IPS-NIHi11 (cell line): ENCODE measurements at places on chromosomes 6 and 20.

DNA sequence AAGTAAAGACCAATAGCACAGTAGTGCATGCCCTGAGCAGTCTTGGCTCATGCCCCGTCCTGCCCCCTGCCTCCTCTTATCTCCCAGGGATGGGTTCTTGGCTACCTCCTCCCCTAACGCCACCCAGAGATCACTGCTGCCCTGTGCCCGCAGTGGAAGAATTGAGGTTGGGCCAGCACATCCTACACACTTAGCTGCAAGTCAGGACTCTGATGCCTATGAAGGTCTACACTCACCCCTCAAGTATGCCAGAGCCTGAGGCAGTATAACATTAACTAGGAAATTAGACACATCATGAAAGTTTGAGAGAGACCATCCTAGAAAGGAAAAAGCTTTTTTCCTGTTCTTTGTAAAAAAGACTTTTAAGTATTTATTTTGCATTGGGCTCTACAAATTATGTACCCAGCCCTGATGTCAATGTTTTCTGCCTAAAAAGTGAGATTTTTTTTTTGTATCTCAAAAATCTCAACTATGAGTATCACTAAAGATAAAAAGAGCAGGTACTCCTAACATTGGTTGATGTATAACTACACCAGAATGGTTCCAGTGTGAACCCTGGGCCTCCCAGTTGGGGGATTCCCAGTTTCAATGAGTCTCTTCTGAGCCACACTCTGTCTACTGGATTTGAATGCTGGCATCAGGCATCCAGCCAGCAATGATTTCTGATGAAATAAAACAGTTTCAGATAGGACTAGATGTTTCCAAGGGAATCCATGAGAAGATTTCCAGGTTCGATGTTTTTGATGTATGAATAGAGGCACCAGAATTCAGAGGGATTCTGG is 115.4 kb downstream of the ISM1 start:
- no peak for DNase-seq

DNA sequence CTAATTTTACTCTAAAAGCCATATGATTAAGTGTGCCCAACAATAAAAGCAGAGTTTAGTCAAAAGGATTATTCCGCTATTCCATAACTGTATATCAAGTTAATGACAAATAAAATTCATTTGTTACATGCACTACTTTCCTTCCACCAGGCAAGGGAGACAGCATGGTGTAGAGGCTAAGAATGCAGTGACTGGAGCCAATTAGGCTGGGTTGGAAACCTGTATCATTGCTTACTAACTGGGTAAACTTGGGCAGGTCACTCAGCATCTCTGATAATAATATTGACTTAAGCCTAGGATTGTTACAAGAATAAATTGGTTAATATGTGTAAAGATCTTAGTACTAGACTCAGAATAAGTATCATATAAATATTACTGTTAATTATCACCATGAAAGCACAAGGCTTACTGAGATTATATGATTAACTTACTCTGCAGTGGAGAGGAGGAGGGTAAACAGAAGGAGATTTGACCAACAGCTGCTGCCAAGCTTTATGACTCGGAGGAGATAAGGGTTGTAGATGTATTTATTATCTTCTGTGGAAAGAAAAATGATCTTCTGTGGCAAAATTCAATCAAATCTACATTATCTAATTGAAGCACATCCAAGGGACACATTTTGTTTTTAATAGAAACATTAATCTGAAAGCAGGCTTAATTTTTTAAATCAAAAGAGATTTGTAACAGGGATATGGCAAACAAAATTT is 1459.9 kb downstream of the GRIK2 start:
- no peak for DNase-seq

- no peak for DNase-seq
Measured at GRCh38 chr6:66849843-66850242, 1142.8 kb upstream of the EYS start.

DNA sequence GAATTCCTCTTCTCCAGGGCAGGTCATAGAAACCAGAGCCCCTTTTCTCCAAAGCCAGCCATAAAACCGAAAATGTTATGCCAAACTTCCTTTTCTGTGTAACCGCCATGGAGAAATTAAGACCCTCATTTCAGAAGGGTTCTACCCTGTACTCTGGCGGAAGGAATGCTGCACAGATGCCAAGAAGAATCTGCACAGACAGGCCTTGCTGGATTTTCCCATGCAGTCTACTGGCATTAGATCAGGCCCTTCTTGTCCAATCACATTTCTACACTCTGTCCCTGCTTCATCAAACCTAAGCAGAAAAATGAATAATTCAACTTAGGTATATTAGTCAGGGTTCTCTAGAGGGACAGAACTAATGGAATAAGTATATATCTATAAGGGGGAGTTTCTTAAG is 43.2 kb upstream of the MC3R start:
- DNase-seq = no peak

DNA sequence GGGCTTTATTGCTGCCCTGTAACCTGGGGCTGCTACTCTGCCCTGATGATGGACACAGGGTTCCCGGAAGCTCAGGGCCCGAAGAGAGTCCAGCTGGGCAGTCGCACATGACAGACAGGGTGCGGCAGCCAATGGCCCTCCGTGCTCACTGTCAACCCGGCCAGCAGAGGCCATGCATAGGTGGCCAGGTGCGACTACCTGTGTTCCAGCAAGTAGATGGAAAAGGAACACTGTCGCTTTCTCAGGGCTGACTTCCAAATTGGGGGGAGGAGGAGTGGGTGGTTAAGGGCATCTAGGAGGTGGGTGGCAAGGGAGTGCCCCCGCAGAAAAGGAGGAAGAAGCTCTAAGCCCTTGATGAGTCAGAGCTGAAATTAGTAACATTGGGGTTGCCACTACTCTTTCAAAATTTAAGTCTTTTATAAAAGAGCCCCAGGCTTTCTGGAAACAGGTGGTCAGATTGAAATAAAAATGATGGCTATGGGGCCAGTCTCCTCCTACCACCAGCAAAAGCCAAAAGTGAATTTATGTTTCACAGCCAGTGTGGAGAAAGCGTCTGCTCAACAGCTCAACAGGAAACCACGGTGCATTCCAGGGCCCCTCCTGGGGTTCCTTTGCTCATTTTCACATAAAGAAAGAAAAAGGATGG is 2.3 kb upstream of the RAMACL start:
- DNase-seq = peak; percentile 74

DNA sequence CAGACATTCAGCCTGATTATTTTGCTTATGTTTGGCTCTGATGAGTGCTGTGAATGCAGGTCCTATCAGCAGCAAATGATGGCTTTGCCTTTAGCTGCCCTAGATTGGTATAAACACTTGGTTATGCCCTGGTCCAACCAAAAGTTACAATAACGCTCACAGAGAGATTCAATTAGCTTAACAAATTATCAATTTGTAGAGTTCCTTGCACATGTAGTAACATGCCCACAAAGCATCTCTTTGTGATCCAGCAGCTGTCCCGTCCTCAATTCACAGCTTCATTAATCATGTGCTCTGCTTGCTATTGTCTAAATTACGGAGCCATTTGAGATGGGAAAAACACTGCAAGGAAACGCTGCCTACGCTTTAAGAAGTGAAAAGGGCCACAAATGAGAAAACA is 457.9 kb downstream of the HDGFL1 start:
- no peak for DNase-seq
